ENCODE measurements at places on chromosomes 5 and 9.

DNA sequence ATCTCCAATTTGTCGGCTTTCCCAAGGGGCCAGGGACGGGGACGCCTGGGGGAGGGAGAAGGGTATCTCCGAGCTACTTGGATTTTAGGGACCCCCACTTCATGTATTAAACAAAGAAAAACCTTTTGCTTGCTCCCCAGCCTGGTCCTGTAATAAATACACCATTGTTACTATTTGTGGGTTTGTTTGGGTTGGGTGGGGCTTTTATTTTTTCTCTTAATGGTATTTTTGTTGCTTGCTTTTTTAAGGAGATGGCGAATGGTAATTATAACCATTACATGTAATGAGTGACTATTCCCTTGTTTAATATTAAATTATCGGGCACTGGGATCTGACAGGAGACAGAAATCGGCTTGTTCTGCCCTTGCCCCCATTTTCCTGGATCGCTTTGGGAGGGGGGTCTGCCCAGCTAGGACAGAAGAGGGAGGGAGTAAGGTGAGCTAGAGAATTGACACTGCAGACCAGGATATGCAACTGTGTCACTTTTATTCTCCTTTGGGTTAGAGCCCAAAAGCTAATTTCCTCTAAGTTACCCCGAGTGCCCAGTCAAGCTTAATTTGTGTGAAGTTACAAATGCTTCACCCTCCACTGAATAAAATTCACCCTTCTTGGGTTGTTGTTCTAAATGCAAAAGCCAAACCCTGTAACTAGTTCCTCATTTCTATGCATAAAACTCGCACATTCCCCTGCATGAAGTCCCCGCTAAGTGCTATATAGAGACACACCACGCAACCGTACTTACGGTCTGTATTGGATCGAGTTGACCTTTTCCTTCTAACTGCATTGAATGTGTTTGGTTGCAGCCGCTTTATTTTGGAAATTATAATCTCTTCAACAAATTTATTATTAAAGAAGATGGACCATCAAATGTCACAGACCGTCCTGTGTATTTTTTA lies 1.6 kb upstream of the ZNF608 start:
- DNase-seq = no peak

DNA sequence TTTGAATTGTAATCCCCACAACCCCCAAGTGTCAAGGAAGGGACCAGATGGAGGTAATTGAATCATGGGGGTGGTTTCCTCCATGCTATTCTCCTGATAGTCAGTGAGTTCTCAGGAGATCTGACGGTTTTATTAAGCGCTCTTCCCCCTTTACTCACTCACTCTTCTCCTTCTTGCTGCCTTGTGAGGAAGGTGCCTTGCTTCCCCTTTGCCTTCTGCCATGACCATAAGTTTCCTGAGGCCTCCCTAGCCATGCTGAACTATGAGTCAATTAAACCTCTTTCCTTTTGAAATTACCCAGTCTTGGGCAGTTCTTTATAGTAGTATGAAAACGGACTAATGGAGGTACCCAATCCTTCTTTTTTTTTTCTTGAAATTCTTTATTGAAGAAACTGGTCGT lies 2.2 kb upstream of the CEP120 start:
- no peak for DNase-seq

- DNase-seq = no peak
Measured at GRCh38 chr5:87116825-87117512, 150.7 kb upstream of the RASA1 start.

DNA sequence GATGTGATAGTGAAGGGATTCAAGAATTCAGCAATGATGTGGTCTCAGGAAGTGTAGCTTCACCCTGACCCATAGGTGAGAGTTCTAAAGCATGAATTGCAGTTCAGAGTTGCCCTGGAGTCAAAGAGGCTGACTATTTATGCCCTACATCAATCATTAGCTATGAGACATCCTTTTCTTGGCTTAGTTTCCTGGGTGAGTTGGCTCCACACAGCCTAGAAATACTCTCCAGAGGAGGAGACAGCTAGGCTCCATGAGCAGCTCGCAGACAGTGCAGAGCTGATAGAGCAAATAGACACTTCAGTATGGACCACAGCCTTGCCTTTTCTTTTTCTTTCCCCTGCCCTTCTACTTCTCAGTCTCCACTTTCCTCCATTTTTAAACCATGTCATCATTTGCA lies 1651.8 kb downstream of the MAT2B start:
- no peak for DNase-seq

GRCh38 chr5:4640795-4641194 lies 499.3 kb upstream of the ADAMTS16 start:
- DNase-seq = no peak

GRCh38 chr5:15116996-15117395 lies 245.4 kb upstream of the ANKH start:
- no peak for DNase-seq

DNA sequence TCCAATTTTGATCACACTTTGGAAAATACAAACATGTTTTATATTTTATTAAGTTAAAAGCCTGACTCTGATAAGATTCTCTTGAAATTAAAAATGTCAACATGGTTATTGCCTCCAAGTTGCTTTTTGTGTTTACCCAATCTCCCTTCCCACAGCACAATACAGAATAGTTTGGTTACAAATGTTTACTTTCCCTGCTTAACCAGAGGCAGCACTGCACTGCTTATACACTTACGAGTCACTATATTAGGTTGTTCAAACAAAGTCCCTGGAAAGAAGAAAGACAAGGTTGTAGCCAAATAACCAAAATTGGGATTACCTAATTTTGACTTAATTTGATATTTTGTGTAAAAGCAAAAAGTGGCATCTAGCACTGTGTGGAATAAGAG lies 25.9 kb downstream of the SRFBP1 start:
- no peak for DNase-seq

DNA sequence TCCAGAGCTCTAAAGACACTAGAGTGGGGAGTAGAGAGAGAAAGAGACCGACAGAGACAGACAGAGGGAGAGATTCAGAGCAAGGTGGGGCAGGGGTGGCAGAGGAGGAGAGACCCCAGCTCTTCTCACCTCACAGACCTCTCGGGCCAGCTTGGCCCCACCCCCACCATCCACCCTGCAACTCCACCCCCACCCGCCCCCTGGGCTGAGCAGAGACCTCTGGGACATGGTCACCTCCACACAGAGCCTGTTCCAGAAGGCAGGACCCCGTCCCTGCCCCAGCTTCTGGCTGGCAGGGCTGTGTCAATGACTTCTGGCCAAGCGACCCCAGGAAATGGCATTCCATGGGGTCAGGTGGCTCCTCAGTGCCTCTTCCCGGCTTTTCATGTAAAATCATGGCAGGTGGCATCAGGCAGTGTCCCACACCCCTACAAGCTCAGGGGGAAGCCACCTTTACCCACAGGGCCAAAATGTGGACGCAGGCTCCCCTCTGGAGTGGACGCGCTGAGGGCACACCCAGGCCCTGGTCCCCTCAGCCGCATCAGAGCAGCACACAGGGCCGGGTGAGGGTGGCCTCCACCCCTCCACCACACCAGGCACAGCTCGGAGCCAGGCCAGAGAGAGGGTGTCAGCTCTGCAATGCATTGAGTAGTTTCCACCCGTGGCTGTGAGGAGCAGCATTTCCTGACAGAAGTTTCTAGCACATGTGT lies 131.2 kb upstream of the LPCAT1 start:
- no peak for DNase-seq

DNA sequence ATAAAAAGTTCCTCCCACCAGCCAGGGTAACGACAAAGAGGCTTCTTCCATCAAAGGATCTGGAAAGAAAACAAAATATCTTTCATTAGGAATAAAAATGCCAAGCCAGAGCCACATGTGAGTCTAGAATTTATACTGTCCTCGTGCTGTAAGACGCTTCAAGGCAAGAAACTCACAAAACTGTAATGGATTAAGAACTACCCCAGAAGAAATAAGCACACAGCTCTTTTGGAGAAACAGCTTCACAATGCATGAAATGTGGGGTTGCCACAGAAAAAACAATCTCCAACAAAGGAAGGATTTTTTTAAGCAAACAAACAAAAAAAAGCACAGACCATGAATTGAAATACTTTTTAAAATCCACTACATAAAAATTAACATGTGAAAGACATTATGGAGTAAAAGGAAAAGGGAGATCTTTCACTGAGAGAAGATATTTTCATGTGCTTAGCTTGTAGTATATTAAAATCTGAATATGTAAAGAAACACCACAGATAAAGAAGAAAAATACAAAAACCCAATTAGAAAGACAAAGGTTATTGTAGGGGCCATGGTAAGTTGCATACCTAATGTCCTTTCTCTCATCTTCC lies 140.5 kb upstream of the NFIL3 start:
- no peak for DNase-seq

- DNase-seq = no peak
Measured at GRCh38 chr5:151318850-151319732, 15.5 kb upstream of the SLC36A3 start.

DNA sequence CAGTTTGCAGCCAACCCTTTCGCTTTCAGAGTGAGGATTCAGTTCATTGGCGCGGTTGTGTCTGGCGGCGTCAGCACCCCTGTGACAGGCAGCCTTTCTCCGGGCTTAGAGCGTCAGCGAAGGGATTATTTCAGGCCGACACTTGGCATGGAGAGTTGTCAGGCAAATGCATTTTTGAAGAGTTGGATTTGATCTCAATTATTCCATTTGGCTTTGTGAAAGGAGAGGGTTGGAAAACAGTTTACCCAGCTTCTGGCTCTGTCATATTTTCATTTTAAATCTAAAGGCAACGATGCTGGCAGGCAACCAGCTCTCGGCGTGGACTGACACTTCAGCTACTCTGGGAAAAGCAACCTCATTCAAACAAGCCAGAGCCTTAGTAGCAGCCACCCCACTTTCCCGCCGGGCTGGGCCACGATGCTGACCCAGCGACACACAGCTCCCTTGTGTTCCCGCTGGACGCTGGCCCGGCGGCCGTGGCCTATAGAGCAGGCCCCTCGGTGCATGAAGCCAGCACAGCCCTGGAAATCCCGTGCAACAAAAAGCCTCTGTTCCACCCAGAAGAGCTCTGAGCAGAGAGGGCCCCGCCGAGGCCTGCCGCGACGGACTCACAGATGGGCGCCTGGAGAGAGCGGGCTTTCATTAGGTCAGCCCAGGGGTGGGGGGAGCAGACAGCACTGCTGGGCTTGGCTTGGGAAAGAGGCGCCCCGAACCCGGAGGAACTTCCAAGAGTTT lies 28.9 kb upstream of the LPCAT1 start:
- no peak for DNase-seq

Measured in renal cortex interstitium (tissue), 15 donors.